ENCODE measurements at places on chromosomes 6 and 20.

- DNase-seq: no peak
These were observed 9.2 kb downstream of the PEDS1 start for GRCh38 chr20:50144362-50144761.

DNA sequence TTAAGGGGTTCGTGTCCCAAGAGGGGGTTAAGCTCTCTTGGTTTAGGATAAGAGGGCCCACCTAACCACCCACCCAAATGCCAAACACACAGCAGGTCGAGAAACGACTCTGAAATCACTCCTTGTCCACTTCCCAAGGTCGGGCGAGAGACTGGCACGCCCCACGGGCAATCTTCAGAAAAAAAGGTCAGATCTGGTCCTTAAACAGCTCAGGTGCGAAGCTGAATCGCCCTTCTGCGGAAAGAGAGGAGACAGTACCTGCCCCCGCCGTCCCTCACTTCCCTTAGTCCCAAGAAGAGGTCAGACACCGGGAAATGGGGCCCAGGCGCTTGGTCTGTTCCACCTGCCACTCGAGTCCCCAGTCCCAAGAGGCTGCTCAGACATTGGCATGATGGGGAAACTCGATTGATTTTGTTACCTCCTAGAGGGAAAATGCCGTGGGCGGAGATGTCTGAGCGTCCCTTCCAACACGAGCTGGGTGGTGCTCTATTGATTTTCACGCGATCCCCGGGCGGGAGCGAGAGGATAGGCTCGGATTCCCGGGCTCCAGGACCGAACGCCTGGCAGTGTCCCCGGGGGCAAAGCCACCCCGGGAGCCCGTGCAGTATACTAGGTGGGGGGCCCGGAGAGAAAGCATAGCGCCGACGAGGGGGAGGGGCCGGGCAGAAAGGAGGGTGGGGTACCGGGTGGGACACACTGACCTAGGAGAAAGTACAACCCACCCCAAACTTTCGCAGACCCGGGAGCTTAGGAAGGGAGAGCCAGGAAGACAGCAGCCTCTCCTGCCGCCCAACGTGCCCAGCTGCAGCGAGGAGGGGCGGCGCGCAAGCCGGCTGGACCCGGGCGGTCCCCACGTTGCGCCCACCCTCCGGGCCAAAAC is 1.1 kb upstream of the SAMD5 start:
- DNase-seq: no peak

- DNase-seq: no peak
These were observed 19.1 kb downstream of the TLDC2 start for GRCh38 chr20:36895036-36895435.

- DNase-seq: no peak
These were observed 371.4 kb upstream of the ID4 start for GRCh38 chr6:19465760-19466159.

DNA sequence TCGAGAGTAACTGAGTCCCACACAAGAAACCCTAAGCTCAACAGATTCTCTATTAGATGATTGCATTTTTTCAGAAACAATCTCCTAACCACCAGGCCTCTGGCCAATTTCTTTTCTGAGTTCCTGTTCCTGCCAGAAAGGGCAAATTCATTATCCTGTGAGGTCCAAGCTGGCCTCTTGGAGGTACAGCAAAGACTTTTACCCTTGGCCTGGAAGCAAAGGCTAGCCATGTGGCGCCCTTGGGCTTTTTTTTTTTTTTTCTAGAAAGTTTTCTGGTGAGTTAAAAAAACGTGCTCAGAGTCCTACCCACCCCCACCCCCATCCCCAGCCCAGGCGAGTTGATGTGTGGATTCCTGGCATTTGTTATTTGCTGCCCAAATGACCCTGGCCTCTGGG is 59.0 kb upstream of the EEF1A1 start:
- DNase-seq: peak; percentile 12

Data from MM.1S (cell line).